SHP77 treated with DMSO at 0.1 percent for 48 hours (cell line): ENCODE measurements at places on chromosomes 11 and 22.

DNA sequence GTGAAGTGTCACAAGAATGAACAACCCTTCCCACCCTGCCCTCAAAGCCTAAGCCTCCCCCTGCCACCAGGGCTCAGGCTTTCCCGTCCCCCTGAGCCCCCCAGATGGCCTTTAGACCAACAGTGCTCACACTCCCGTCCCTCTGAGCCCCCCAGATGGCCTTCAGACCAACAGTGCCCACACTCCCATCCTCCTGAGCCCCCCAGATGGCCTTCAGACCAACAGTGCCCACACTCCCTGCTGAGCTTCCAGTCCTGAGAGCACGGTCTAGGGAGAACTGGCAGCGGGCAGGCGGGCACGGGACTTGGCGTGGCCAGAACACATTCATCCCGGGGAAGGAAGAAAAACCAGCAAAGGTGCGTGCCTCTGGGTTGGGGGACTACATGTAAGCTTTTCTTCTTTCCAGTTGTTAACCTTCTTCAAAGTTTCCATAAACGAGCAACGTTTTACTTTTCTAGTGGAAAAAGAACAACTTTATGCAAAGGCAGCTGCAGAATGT is 2.5 kb downstream of the MRGPRG start:
- no peak for DNase-seq

- DNase-seq = no peak
These were observed 2.0 kb upstream of the GATD1 start for GRCh38 chr11:778976-779954.

DNA sequence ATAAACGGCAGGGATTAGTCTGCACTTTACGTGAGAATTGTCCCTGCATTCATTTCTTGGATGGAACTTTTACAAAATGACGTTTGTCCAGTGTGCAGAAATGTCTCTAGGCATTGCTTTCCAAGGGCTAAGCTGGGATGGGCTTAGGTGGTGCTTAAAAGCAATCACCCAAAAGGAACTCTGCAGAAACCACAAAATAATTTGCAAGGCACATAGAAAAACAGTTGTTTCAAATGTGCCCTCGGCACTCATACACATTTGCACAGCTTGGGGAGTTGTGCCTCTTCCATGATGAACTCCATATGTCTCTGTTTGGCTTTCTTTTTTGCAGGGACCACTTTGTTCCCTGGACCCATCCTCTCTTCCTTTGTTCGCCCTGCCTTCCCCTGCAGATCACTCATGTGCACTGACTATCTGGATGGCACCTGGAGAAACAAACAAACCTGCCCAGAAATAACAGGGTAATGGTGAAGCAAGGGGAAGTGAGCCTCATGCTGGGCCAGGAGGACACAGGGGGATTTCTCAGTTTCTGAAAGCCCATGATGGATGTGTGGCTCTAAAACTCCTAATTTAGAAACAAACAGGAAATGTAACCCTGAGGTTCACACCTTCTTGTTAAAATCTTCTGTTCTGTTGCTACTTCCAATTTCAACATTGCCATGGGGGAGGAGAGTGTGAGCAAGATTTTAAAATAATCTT is 150.2 kb downstream of the SNX19 start:
- no peak for DNase-seq

DNA sequence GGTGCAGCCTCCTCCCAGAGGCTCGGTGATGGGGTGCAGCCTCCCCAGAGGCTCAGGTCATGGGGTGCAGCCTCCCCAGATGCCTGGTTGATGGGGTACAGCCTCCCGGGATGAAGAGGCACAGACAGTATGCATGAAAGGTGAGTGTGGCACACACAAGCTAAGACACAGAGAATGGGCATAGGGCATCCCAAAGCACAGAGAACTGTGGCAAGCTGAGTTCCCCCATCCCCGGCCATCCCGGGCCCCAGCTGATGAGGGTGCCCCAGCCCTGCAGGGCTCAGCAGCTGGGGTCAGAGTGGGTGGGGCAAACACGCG is 4.8 kb upstream of the SYT8 start:
- no peak for DNase-seq

DNA sequence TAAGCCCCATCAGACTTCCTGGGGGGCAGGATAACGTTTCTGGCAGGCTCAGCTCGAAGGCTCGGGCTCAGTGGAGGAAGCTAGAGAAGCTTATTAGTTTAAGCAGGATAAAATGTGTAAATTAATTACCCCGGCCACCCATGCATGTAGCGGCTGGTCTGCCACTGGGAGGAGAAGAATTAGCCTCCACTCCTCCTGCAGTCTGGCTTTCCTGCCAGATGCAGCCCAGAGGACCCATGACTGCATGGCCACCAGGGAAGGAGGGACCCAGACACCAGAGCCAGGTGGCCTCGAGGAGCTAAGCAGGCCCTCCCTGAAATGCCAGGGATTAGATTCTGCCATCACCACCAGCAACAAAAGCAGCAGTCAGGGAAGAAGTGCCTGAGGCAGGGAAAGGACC is 32.3 kb downstream of the TRIM29 start:
- no peak for DNase-seq
